ENCODE measurements at places on chromosomes 4 and X.

DNA sequence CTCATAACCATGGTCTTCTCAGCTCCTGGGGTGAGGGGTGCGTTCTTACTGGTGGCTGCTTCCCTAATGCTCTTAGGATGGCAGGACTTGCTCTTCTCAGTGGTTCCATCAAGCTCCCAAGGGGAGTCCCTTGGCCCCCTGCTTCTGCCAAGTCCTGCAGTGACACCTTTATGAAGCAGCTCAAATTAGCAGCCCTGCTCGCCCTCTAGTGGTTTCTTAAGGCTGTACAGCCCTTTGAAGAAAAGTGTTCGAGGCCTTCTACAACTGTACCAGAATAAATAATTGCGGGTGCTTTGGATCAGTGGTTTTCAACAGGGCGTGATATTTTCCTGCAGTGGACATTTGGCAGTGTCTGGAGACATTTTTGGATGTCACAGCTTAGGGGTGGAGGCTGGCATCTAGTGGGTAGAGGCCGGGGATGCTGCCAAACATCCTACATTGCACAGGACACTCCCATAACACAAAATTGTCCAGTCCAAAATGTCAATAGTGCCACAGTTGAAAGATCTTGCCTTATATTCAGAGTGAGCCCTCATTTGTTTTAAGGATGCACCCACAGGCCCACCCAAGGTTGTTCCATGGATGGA, 204.7 kb upstream of the S100G start:
- DNase-seq = peak; percentile 2

GRCh38 chr4:34492414-34492813, 1751.9 kb downstream of the ARAP2 start:
- no peak for DNase-seq

- DNase-seq = no peak
Observed at GRCh38 chr4:88953400-88953799, 103.6 kb downstream of the FAM13A start.

GRCh38 chrX:16212024-16212423, 44.7 kb downstream of the MAGEB17 start:
- no peak for DNase-seq

GRCh38 chr4:73718375-73719373, 21.7 kb upstream of the CXCL8 start:
- DNase-seq = no peak

- DNase-seq = no peak
Observed at GRCh38 chr4:69134471-69134870, 38.2 kb downstream of the UGT2B7 start.

GRCh38 chr4:136985683-136986082, 546.6 kb downstream of the PCDH18 start:
- no peak for DNase-seq

- DNase-seq = no peak
Observed at GRCh38 chr4:78210694-78211410, 153.7 kb downstream of the FRAS1 start.

GRCh38 chr4:128268970-128269369, 18.6 kb downstream of the PGRMC2 start:
- no peak for DNase-seq

DNA sequence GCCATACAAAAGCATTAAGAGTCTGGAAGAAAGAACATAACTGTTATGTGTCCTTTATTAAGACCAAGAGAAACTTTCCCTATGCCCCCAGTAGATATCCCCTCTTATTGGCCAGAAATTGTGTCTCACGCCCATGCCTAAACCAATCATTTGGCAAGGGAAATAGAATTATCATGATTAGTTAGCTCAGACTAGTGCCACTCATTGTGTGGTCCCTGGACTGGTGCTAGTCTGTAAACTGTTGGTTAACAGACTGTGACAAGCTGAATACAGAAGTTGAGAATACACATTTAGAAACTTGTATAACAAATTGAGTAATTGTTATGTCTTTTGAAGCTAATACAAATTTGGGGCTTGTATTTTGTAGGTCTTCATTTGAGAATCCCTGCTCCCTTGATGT, 8.1 kb upstream of the HUWE1 start:
- no peak for DNase-seq

- no peak for DNase-seq
Observed at GRCh38 chrX:2691543-2692220, 587 bp downstream of the CD99 start.
